ENCODE measurements at places on chromosomes 6 and 20.

DNA sequence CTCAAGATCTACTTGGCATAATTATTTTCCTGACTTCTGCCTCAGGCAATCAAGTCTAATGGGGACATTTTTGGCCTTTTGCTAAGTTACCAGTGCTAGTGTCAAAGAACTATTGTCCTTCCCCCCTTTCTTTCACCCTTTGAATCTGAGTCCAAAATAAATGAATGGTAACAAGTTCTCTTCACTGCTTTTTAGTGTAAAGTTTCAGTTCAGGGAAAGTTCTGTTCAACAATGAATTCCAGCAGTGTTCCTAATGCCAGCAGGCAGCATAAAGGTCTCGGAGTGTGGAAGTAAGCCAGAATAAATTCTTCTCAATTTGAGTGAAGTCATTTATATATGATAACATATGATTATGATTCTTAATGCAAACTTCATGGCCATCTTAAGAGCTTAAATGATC is 20.8 kb upstream of the TSPYL1 start:
- no peak for DNase-seq

DNA sequence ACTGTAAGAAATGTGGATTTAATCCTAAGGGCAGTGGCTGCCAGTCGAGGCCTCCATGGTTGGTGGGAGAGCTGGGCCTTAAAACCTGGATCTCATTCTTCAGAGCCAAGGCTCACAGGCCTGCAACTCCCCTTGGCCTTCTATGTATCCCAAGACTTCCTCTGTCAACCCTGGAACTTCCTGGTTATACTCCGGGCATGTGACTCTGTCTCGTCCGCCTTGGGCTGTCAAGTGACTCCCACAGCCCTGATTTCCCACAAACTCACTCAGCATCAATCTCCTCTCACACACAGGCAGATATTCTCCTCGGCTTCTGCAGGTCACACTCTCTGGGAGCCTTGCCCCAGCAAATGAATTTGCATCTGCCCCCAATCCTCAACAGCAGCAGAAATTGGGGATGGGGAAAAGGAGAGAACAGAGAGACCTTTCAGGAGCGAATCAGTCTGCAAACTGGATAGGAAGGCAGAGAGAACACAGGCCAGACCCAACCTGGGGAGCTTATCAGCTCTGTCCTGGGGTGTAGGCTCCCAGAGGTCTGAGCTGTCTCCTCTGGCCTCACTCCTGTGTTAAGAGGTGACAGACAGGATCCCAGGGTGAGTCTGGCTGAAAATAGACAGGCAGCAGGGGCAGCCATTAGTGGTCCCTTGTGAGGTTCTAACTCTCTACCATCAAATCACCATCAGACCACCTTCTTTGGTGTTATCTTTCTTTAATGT is 30.4 kb upstream of the PREX1 start:
- no peak for DNase-seq

DNA sequence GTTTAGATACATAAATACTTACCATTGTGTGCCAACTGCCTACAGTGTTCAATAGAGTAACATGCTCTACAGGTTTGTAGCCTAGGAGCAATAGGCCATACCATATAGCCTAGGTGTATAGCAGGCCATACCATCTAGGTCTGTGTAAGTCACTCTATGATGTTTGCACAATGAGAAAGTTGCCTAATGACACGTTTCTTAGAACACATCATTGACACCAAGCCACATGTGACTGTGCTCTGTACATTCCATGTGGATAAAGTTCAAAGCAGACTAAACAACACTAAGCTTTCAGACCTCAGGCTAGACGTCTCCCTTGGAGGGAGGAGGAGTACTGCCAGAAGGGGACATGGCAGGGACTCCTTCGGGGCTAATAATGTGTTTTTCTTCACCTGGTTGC is 93.6 kb downstream of the KIF16B start:
- no peak for DNase-seq

GRCh38 chr6:144443157-144443556 is 158.0 kb downstream of the UTRN start:
- DNase-seq: no peak

DNA sequence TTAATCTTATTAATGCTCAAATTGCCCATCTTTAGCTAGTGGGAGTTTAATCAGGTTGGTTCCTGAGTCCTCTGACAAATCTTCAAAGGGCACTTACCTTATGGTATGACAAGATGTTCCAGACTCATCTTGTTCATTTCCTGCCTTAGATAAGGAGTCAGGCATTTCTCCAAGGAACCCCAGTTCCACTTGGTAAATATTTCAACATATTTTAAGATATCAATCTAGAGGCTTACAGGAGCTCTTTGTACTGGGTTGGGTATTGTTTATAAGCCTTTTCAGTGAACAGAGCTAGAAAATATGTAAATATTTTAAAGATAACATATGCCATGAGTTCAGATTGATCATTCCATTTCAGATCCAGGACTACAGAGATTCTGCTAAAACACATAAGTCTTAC is 159.8 kb downstream of the RCAN2 start:
- no peak for DNase-seq

DNA sequence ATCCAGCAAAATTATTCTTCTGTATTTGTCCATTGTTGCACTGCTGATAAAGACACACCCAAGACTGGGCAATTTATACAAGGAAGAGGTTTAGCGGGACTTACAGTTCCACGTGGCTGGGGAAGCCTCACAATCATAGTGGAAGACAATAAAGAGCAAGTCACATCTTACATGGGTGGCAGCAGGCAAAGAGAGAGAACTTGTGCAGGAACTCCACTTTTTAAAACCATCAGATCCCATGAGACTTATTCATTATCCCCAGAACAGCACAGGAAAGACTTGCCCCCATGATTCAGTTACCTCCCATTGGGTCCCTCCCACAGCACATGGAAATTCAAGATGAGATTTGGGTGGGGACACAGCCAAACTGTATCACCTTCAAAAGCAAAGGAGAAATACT is 286.5 kb upstream of the ECI2 start:
- no peak for DNase-seq

GRCh38 chr20:8039042-8039441 is 19.5 kb upstream of the TMX4 start:
- DNase-seq: no peak

DNA sequence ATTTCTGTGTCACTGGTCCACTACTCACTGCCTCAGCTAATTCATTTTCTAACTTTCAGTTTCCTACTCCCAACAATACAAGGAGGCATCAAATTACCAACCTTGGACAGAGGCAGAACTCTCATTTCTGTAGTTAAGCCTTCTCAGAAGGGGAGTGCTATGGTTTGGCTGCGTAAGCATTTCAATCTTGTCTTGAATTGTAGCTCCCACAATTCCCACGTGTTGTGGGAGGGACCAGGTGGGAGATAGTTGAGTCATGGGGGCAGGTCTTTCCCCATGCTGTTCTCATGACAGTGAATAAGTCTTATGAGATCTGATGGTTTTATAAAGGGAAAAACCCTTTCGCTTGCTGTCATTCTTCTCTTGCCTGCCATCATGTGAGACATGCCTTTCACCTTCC is 22.9 kb downstream of the HLA-DRA start:
- DNase-seq: no peak

DNA sequence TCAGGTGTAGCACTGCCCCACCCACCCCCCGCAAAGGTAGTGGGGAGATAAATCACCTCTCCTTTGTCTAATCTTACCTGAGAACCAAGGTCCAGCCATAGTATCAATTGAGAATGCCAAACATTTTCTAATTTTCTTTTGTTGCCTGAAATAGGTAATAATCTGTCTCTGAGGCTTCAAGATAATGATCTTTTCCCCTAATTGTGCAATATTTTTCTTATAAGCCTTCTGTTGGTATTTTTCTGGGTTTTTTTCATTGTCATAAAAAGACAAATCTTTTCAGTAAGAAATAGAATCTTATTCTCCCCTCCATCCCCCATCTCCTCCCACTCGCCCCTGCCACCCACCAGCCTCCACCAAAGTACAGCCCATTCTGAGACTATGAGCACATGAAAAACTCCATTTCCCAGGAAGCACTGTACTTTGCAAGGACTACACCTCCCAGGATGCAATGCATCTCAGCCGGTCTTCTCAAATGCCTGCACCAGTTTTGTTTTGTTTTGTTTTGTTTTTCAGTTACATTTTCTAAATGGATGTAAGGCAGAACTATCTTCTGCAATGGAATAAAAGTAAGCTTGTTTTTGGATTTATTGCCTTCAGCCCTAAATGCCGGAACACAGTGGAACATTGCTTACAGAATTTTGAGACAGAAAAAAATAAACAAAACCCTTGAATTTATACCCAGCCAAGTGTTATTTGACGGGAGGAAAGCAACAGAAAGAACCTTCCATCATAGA is 268.0 kb downstream of the TFAP2A start:
- DNase-seq: no peak

DNA sequence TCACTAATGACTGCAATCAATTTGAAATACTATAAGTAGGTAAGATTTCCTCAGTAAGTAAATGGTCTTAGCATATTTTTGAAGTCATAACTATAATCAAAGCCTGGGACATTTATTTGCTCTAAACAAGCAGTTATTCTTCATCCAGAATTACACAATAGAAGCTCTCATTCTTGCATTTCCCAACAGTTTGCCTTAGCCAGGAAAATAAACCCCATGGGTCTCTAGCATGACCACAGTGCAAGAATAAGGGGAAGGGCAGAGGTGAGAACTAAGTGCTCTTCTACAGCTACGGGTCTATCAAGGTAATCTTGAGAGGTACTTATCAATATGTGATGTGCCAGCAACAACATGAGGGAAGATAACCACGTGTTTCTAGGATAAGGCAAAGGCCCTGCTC is 14.1 kb upstream of the HLA-C start:
- no peak for DNase-seq

DNA sequence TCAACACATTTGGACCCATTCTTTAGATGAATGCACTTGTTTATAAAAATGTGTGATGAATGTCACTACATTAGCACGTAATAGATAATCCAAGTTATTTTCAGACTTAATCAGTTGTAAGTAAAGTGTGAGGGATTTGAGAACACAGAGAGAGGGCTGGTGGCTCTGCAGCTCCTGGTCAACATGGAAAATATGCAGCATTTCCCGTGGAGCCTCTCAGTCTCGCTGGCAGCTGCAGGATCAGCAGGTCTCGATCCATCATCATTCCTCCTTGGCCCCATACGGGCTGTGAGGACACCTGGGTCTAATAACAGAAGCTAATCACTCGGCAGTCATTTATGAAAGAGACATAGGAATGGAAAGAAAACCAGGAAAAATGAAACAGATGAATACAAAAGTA is 390.2 kb downstream of the PRKN start:
- no peak for DNase-seq

DNA sequence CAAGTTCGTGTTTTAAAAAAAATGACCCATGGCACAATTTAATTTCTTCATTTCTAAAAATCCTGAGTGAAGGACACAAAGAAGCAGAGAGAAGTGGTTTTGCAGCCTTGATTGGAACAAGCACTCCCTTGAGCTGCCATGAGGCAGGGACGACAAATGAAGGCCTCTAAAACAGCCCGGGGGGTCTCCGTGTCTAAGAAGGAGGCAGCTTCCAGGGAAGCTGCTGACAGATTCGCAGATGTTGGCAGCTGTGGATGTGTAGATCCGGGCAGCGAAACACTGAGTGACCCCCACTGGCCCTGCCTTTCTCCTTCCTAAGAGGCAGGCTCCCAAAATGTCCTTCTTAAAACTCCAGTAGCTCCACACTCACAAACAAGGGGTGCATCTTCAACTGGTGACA is 9.6 kb upstream of the LBP start:
- no peak for DNase-seq

GRCh38 chr6:145247692-145248419 is 487.5 kb downstream of the EPM2A start:
- no peak for DNase-seq

Measured in activated CD8-positive, alpha-beta memory T cell treated with anti-CD3 and anti-CD28 coated beads for 4 hours (primary cell).